ENCODE measurements at places on chromosomes 12 and 14.
A peak's percentile ranks its signal among the peaks of the same experiment; 100 is the strongest.

DNA sequence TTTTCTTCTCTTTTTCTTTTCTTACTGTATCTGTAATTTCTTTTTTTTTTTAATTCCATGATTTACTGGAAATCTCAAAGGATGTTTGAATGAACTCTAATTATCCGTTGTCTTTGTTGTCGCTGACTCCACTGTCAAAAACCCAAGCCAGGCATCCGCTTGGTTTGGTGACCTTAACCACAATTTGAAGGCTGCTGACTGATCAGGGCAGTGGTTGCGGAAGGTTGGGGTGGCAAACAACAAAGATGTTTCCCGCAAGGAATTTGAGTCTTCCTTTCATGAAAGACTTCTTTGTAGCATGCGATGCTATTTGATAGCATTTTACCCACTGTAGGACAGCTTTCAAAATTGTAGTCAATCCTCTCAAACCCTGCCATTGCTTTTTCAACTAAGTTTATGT is 1013.8 kb downstream of the DIO2 start:
- no peak for DNase-seq
- H3K4me1 ChIP-seq = no peaks in the 10 kb centered on the region
- H3K36me3 ChIP-seq = no peaks in the 10 kb centered on the region
- no peak overlapping the region for H3K27ac ChIP-seq
- no peaks in the 10 kb centered on the region for H3K27me3 ChIP-seq
- H3K4me3 ChIP-seq = no peak overlapping the region

- peaks cover 2% of the 10 kb centered on the region for H3K27me3 ChIP-seq
- no peak overlapping the region for H3K27ac ChIP-seq
Observed at GRCh38 chr12:104864668-104865067, 93.4 kb downstream of the SLC41A2 start.

- H3K27ac ChIP-seq = no peak overlapping the region
- no peak for DNase-seq
- H3K36me3 ChIP-seq = no peaks in the 10 kb centered on the region
- no peak overlapping the region for H3K4me3 ChIP-seq
Observed at GRCh38 chr12:28963554-28963953, 185.5 kb upstream of the FAR2 start.

- H3K27me3 ChIP-seq = no peaks in the 10 kb centered on the region
- peaks cover 43% of the 10 kb centered on the region for H3K36me3 ChIP-seq
- no peak overlapping the region for H3K4me3 ChIP-seq
- peaks cover 6% of the 10 kb centered on the region for H3K4me1 ChIP-seq
- H3K27ac ChIP-seq = no peak overlapping the region
Observed at GRCh38 chr12:63792338-63792737, 12.6 kb downstream of the RXYLT1 start.

DNA sequence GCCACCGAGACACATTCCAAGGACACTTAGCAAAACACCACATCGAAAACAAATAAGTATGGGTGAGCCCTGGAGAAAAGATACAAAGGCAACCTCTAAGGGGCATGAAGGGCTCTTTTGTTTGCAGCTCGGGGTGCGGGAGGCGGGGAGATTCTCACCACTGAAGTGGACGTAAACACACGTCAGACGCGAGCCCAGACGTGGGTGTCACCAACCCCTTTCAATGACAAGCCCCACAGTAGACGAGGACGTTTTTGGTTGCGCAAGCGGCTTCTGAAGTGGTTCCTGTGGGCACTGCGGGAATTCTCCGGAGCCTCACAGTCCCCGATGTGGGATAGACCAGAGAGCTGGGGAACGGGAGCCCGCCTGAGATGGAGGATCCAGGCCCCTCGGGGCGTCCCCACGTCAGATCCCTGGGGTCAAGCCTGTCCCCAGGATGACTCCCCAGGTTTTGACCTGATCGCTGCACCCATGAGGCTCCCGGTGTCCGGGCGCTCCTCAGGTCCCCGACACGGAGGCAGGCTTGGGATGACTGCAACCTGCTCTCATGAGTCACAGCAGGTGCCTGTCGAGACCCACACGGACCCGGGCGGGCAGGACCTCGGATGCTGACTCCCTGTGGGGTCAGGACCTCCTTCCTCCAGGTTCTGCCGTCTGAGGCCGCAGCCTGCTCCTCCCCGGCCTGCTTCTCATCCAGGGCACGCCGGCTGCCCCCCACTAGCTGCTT is 20.3 kb upstream of the ADGRD1 start:
- no peak overlapping the region for H3K4me3 ChIP-seq
- DNase-seq = no peak
- no peaks in the 10 kb centered on the region for H3K36me3 ChIP-seq
- no peak overlapping the region for H3K27ac ChIP-seq
- H3K4me1 ChIP-seq = no peaks in the 10 kb centered on the region

DNA sequence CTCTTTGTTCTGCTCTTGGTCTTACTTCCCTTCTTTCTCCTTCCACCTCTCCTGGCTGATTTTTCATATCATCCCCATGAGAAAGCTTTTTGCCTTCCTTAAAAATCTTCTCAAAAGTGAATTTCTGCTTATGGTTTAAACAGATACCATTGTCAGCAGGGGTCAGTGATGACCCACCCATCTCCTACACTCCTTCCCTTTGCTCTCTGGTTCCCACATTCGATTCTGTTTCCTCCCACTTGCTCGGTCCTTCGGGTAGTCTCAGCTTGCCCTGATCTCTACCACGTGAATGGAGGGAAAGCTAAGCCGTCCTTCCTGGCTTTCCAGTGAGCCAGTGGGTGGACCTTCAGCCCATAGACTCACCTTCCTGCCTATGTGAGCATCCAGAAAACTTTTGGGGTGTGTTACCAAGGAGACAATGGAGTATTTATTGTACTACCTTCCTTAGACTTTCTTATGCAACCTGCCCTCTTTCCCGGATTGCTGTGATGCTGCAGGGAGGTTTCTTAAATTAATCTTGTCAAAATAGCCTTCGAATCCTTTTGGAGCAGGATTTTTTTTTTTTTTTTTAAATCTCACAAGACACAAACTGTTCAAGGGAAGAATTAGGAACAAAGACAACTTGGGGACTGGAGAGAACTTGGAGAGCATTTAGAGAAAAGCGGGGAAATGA is 306.3 kb downstream of the CACNA1C start:
- H3K27ac ChIP-seq = peak overlapping the region; percentile 27
- no peak for DNase-seq
- no peaks in the 10 kb centered on the region for H3K36me3 ChIP-seq
- peaks cover 33% of the 10 kb centered on the region for H3K4me1 ChIP-seq

GRCh38 chr12:117226505-117226904 is 36.2 kb upstream of the FBXO21 start:
- peaks cover 4% of the 10 kb centered on the region for H3K27me3 ChIP-seq
- no peak overlapping the region for H3K4me3 ChIP-seq
- H3K36me3 ChIP-seq = no peaks in the 10 kb centered on the region
- H3K4me1 ChIP-seq = no peaks in the 10 kb centered on the region
- no peak for DNase-seq

- H3K27ac ChIP-seq = no peak overlapping the region
- no peaks in the 10 kb centered on the region for H3K4me1 ChIP-seq
- H3K27me3 ChIP-seq = no peaks in the 10 kb centered on the region
Observed at GRCh38 chr12:37666069-37666781, 650.3 kb upstream of the ALG10B start.

- H3K4me3 ChIP-seq = no peak overlapping the region
- no peak for DNase-seq
- no peaks in the 10 kb centered on the region for H3K4me1 ChIP-seq
- no peaks in the 10 kb centered on the region for H3K27me3 ChIP-seq
- no peaks in the 10 kb centered on the region for H3K36me3 ChIP-seq
- H3K27ac ChIP-seq = no peak overlapping the region
Observed at GRCh38 chr12:84507956-84508850, 404.4 kb downstream of the SLC6A15 start.
